ENCODE measurements at places on chromosomes 6 and 20. TPM values are rescaled to one million over a fixed set of nuclear protein-coding genes. Genes with fewer than 3 reads are reported as not detected.

PRPH2 gene
- total RNA-seq = not detected

DNAH8 gene
- 0.14 TPM for total RNA-seq

TUBB1 gene
- not detected for total RNA-seq

CTAGE9 gene
- not detected for total RNA-seq

VSX1 gene
- total RNA-seq = not detected

All from thoracic aorta (tissue), 2 donors.